Right kidney (tissue), 9 donors: ENCODE measurements at places on chromosomes 6 and 20.

DNA sequence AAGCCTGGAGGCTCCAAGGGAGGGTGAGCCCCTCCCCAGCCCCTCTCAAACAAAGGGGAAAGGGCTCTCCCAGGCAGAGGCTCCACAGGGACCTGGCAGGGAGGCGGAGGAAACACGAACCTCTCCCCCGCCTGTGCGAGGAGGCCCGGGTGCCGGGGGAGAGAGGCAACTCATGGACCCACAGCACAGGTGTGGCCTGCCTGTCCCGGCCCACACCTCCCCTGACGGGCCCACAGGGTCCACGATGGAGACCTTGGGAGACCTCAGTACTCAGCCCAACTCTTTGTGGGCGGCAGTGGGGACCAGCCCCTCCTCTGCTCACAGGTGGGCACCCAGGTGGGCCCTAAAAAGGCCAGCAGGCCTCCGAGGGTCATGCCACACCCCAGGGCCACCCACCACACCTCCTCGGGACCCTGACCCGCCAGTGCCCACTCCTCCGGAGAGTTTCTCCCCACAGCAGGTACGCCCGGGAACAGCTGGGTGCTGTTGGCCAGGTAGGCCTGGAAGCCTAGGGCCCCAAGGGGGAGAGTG is 12.2 kb downstream of the LAMA5 start:
- no peak for DNase-seq

GRCh38 chr6:50330963-50331362 is 281.2 kb upstream of the DEFB112 start:
- DNase-seq, result no peak

DNA sequence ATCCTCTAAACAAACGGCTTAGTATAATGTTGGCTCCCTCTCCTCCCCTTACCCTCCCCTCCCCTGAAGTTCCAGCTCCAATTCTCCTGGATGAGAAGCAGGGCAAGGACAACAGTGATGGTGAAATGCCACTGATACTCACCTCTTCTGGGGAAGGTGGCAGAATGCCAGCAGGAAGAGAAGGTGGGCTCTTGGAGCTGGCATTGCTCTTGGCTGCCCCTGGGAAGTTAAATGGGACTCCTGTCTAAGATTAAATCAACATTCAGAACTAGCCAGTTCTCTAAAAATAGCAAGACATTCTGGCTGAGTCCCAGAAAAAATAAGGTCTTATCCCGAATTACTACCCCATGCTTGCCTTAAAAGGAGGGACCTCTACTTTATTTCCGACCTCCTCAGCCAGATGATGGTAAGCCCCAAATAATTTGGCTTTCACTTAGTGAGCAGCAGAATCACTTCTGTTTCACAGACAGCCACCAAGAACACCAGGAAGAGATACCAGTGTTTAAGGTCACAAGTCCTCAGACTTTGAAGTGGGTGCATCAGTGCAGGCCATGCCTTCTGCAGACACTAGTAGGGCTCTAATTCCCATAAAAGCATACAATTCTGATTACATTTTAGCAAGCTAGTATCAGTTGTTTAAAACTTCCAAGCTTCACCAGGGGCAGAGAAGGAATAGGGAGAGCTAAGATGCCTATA is 46.0 kb upstream of the IL17A start:
- no peak for DNase-seq

GRCh38 chr20:37515876-37516275 is 5.2 kb upstream of the NNAT start:
- DNase-seq, result no peak

GRCh38 chr6:146240322-146240721 is 211.5 kb downstream of the GRM1 start:
- DNase-seq, result no peak

DNA sequence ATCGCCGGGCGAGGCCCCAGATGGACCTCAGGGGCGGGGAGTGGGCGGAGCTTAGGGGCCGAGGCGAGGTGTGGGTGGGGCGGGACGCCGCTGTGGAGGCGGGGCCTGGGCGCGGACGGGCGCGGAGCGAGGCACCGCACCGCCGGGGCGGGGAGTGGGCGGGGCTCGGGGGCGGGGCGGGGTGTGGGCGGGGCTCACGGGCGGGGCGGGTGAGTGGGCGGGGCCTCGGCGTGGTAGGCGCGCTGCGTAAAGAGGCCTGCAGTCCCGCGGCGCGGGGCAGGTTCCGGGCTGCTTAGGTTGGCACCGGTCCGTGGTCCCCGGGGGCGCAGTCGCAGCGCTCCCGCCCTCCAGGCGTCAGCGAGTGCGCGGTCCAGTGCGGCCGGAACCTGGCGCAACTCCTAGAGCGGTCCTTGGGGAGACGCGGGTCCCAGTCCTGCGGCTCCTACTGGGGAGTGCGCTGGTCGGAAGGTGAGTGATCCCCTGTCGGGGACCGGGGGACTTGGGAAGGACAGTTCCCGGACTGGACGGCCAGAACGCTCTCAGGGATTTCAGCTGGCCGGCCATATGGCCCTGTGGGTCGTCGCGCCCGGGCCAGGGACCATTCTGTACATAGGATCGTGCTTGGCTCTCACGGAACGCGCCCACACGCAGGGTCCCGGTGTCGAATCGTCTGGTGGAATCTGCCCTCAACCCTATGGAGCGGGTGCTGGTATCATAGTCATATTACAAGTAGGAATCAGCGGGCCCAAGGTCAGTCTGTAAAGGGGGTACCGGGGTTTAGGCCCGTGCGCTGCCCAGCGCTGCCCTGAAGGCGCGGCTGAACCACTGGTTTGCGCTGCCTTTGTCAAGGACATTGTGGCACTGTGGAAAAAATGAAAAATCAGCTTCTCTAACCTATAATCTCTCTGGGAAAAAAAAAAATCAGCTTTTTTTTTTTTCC is at the start of gene NQO2:
TSS of gene NQO2 (plus strand) at position 277 of the 940 bp plus-strand sequence. CDS start 6,659 bp downstream, outside the sequence.
- DNase-seq, result peak; percentile 90

DNA sequence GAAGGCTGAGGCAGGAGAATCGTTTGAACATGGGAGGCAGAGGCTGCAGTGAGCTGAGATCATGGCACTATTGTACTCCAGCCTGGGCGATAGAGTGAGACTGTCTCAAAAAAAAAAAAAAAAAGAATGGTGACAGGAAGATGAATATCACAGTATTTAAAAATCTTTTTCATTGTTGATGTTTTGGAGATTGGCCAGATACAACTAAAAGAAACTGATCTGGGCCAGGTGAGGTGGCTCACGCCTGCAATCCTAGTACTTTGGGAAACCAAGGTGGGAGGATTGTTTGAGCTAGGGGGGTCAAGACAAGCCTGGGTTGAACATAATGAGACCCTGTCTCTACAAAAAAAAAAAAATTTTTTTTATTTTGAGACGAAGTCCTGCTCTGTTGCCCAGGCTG is 52.1 kb downstream of the TRAF3IP2 start:
- DNase-seq, result no peak

GRCh38 chr20:32706486-32706885 is 32.7 kb upstream of the C20orf203 start:
- DNase-seq, result no peak

GRCh38 chr6:26553264-26553634 is 15.1 kb downstream of the HMGN4 start:
- peak; percentile 74 for DNase-seq

GRCh38 chr20:53657732-53658131 is 64.1 kb upstream of the ZNF217 start:
- no peak for DNase-seq

- no peak for DNase-seq
Measured at GRCh38 chr6:151005164-151005563, 139.7 kb downstream of the MTHFD1L start.

DNA sequence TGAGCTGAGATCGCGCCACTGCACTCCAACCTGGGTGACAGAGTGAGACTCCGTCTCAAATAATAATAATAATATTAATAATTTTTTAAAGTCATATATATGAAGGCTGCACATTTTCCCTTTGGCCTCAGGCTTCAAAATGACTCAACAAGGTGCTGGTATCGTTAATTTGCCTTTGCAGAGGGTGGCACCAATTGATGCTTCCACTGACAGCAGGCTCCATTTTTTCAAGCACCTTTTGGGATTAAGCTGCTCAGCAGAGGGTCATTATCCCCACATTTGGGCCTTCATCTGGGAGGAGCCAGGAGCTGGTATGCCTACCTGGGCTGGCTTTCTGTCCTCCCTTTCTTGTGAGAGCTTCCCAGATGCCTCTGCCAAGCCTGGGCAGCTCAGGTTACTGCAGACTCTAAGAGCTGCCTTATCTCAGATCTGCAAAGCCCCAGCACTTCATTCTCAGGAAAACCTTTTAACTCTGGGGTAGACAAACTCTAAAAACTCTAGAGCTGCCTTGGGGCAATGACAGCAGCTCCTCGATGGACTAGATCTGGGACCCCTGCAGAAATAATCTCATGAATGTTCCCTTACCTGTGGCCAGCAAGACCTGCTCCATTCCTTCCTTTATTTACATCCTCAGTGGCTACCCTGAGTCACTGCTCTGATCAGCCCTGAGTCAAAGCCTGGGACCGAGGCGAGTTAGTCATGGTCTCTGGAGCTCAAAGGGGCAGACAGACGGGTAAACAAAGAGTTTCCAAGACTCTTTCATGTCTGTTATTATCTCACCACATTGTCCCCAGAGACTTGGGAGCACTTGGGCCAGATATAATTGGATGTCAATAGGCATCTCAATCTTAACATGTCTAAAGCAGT is 80.0 kb upstream of the EYA2 start:
- DNase-seq, result no peak

DNA sequence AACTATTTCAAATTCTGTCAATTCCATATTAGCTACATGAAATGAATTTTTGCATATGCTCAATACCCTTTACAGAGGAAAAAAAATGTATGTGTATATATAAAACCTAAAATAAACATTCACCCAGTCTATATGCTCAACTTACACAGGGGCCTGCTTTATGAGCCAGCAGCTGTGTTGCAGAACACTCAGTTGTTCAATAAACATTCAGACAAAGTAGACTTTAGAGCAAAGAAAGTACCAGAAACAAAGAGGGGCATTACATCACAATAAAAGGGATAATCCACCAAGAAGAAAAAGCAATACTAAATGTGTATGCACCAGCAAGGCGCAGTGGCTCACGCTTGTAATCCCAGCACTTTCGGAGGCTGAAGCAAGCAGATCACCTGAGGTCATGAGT is 9.5 kb downstream of the COQ3 start:
- no peak for DNase-seq
